LHCN-M2 (cell line): ENCODE measurements at places on chromosomes 11 and 22. TPM values are rescaled to one million over a fixed set of nuclear protein-coding genes. Genes with fewer than 3 reads are reported as not detected.
A peak's percentile ranks its signal among the peaks of the same experiment; 100 is the strongest.

Gene ZNF215
- total RNA-seq = 1.4 and 1.5 TPM in 2 replicates

- no peak for DNase-seq
Measured at GRCh38 chr11:19187833-19188258, 13.9 kb downstream of the CSRP3 start.

GRCh38 chr11:60912851-60913528 is 968 bp upstream of the TMEM109 start:
- no peak for DNase-seq

Gene PLAAT3
- 8.5 and 19.1 TPM in 2 replicates for total RNA-seq

DNA sequence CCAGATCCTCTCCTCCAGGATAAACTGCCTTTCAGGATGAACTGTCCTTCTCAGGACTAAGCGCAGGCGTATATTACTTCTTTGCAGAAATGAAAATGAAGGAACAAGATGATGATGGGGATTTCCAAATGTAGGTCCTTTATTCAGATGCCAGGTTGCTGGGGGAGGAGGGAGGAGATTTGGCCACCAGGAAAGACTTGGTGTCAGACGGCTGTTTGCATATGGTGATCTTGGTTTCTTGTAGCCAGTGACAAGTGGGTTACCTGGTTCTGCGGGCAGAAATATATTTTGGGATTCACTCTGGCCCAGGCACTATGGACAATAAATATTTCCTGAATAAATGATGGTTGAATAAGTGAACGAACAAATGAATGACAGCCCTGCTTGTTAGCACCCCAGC is 243.4 kb downstream of the MIAT start:
- no peak for DNase-seq

DNA sequence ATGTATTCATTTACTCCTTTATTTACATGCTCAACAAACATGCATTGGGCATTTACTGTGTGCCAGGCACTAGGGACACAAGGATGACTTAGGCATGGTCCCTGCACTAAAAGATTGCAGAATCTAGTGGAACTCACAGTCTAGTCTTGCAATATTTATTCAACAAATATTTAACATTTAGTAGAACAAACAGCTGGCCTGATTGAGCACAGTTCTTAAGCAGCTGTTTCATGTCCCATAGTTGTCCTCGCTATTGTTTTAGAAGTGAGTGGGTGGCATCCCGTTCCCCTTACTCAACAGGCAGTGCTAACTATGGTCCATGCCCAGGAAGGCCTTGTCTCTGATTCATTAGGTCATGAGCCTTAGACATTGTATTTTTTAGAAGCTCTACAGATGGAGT is 459.9 kb upstream of the CADM1 start:
- peak; percentile 94 for DNase-seq

GRCh38 chr22:39645532-39645931 is 75.0 kb downstream of the CACNA1I start:
- DNase-seq = no peak

DNA sequence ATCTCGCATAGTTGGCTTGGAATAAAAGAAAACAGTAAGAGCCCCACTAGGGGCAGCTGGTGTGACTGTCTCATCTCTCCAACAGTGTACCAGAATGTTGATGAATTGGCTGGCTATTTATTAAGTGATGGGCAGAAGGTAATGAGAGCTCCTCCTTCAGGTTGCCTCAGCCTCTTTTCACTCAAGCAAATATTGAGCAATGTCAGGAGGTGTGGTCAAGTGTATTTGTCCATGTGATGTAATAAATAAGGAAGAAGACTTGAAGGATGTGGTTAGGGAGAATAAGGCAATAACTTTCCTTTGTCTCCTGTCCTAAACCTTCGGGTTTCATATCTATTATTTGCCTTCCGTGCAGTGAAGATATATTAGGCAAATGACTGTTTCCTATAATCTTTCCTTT is at the start of gene TCN1:
Gene TCN1 (minus strand): TSS at position 91 of the 400 bp plus-strand sequence. CDS start 17 bp downstream, at position 74.
- DNase-seq = peak; percentile 2

DNA sequence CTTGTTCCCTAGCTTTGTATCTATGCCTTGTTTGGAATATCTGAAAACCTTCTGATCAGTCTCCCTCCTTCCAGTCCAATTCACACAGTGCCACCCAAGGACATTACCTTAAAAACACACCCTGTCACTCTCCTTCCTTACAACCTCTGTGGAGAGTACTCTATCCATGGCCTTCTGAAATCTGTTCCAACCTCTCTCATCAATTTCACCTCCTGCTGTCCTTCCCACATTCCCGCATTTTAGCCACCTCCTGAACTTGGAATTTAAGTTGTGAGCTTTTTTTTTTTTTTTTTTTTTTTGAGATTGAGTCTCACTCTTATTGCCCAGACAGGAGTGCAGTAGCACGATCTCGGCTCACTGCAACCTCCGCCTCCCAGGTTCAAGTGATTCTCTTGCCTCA is 824.8 kb downstream of the METTL15 start:
- no peak for DNase-seq

Gene MYEOV
- total RNA-seq = 11.8 and 21.0 TPM in 2 replicates

DNA sequence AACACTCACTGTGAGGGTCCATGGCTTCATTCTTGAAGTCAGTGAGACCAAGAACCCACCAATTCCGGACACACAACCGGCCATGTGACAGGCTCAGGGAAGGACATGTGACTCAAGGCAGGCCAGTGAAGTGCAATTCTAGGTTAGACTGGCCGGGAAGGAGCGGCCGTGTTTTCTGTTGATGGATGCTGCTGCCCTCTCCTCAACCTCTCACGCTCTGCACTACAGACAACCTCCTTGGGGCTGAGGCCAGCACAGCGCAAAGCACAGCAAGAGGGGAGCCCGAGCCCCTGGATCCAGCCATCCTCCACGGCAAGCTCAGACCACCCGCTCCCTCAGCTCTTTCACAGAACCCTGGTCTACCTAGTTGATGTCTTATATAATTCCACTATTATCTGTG is 2.8 kb downstream of the NUDT8 start:
- DNase-seq = no peak

GRCh38 chr11:44010789-44011251 is 37.0 kb upstream of the ACCSL start:
- no peak for DNase-seq
